OCI-LY7 (cell line): ENCODE measurements at places on chromosomes 3 and 15.

DNA sequence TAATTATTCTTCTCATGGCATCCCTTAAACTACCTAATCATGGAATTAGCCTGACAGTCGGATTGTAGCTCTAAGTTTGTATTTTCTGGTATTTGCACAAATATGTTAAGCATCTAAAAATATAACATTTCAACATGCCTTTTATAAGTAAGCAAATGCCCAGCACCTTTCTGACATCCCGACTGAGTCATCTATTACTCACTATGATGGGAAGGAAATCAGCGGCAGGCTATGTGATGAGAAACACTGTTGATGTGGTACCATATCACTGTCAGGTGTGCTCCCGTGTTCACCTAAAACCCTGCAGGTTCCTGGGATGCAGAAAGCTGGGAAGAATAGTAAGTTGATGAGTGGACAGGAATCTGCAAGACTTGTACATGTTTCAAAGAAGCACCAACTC, 367.8 kb upstream of the IL12A start:
- DNase-seq, result no peak

DNA sequence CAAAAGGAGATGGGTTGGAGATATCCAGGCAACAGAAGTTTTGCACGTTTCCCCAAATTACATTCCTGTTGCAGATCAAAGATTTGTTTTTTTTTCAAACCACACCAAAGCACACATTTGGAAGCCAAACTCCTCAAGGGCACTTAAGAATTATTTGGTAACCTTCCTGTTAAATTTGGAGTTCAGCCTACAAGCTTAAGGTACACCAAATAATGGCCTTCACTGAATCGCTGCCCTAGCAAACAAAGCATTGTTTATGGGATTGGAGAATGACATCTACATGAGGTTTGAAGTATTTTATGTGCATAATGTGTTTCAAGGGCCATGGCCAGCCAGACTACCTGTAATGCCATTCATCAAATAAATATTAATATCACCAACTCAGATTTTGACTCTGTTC, 357.9 kb downstream of the RORA start:
- DNase-seq, result no peak

DNA sequence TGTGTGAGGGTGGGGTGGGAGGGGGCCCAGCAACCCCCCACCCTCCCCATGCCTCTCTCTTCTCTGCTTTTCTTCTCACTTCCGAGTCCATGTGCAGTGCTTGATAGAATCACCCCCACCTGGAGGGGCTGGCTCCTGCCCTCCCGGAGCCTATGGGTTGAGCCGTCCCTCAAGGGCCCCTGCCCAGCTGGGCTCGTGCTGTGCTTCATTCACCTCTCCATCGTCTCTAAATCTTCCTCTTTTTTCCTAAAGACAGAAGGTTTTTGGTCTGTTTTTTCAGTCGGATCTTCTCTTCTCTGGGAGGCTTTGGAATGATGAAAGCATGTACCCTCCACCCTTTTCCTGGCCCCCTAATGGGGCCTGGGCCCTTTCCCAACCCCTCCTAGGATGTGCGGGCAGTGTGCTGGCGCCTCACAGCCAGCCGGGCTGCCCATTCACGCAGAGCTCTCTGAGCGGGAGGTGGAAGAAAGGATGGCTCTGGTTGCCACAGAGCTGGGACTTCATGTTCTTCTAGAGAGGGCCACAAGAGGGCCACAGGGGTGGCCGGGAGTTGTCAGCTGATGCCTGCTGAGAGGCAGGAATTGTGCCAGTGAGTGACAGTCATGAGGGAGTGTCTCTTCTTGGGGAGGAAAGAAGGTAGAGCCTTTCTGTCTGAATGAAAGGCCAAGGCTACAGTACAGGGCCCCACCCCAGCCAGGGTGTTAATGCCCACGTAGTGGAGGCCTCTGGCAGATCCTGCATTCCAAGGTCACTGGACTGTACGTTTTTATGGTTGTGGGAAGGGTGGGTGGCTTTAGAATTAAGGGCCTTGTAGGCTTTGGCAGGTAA, 8.1 kb downstream of the FAM131A start:
- DNase-seq, result peak; percentile 44

GRCh38 chr3:72238801-72239200, 453.9 kb upstream of the PROK2 start:
- DNase-seq, result no peak

DNA sequence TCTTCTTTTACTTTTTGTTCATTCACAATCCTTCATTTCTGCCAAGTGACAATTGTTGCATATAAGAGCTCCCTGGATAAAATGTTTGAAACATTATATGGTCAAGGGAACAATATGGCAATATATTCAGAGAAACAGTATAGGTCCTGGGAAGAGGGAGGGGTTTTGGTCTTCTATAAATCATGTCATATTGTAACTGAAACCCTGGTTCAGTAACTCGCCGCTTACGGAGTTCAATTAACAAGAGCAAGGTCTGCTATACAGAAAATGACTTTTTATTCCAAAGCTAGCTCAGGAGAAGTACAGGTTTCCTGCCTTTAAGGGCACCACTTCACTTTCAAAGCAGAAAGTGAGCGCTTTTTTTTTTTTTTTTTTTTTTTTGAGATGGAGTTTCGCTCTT, 522.1 kb upstream of the TGFBR2 start:
- no peak for DNase-seq

DNA sequence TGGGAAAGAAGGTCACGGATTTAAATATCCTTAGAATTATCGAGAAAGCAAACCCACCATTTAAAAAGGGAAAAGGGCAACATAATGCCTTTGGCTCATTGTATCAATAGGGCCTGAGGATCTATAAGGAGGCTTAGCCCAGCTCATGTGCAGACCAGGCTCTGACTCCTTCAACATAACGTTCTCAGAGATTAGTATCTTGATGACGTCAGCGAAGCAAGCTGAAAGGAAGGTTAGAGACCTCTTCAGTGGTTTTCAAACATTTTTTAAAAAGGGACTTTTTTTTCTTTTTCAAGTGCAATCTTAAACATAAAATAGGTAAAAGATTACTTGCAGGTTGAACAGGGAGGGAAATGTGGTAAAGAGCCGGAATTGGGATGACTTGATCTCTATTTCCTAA, 463.9 kb upstream of the ADAMTS9 start:
- no peak for DNase-seq

DNA sequence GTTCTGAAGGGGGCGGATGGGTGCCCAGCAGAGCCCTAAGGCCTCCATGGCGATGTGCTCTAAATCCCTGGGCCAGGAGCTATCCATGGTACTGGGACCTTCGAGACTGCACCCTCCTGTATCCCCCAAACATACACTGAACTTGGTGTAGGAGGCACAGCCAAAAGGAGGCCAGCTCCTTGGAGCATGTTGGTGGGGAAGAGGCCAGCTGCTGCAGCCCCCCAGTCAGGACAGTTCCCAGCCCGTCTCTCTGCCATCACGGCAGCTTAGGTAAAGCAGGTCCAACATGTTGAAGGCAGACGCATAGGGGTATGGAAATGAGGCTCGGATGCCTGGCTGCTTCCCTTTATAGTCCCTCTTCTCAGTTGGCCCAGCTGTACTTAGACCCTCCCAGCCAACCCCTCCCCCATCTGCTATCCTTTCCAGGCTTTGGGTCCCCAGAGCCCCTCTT, 1.8 kb downstream of the CAMKV start:
- DNase-seq, result peak; percentile 30

GRCh38 chr3:78430741-78431140, 1337.1 kb downstream of the ROBO1 start:
- DNase-seq, result no peak

DNA sequence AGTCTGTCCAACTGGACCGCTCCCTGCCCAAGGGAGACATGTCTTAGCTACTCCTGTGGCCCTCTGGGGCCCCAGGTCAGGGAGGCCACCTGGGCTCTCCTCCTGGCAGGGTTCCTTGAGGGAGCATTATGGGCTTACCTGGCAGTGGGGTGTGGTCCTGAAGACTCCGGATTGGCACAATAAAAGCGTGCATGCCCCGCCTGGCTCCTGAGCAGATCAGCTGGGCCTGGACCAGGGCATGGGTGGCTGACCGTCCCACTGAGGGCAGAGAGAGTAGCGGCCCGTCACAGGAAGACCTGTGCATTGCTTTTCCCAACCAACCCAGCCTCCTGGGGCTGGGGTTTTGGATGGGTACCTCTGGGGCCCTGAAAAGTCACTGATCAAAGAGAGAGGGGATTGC, 5.4 kb downstream of the ACOX2 start:
- DNase-seq, result no peak

- no peak for DNase-seq
These were observed 14.7 kb downstream of the FAM107A start for GRCh38 chr3:58562498-58562897.

GRCh38 chr3:59133311-59133710, 83.5 kb upstream of the CFAP20DC start:
- no peak for DNase-seq

DNA sequence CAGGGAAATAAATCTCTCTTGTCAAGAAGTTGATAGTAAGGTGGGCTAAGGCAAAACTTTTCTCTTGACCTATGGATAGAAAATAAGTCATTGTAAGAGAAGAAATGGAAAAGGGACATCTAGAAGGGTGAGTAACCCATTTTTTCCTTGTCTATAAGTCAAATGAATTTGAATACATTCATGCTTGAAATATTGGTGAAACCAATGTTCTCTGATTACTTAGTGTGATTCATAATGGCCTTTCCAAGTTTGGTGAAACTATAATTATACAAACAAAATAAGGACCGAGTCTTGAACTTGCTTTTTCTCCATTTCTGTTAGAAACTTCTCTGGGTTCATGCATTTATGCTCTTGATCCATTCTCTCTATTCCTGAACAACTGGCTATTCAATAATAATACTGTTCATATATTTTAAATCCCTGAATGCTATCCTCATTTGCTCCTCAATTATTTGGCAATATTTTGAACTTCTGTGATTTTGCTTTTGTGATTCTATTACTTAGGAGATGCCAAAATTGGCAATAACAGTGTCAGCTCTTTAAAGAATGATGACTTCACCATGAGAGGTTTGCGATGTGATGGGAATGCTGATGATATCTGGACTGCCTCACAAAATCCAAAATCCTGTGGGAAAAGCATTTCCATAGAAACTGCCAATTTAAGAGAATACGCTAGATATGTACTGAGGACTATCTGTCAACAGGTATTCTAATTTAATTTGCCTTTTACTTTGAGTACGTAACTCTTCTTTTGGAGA, 12.3 kb downstream of the P2RY12 start:
- DNase-seq, result no peak

DNA sequence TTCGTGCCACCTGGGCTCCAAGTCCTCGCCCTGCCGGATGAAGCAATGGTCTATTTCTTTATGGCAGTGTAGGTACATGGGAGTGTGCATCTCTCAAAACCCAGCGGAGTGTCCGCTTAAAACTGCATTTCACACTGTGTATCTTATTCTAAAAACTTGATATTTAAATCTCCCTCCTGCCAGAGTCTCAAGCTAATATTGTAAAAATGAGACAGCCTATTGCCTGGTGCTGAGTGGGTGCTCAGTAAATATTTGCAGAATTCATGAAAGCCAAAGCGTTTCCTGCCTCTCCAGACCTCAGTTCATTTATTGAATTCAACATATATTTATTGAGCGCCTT, 330 bp upstream of the TBC1D2B start:
- no peak for DNase-seq

DNA sequence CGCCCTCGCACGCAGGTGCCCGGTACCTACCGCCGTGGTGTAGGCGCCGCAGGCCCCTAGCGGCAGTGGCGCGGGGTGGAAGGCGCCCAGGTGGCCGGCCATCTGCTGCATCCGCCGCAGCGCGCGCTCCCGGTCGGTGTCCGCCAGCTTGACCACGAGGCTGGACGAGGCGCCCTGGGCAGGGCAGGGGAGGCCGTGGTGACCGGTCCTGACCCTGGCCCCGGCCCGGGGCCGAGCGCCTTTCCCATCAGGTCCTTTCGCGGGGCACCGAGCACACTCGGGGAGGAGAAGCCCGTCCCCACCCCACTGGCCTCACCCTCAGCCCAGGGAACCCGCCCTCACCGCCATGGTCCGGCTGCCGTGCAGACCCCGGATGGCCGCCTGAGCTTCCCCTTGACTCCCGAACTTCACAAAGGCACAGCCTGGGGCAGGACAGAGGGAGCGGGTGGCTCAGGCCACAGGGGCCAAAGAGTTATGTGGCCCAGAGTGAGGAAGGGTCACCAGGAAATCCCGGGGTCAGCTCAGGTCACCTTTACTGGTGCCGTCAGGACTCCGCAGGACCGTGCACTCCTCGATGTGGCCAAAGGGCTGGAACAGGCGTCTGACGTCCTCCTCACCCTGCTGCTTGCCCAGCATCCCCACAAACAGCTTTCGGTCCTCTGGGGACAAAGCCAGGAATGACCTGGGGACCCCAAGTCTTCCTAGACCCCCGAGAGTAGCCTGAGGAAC, 17.4 kb upstream of the PARP6 start:
- no peak for DNase-seq

GRCh38 chr15:32802286-32802936, 84.6 kb downstream of the GREM1 start:
- DNase-seq, result no peak

DNA sequence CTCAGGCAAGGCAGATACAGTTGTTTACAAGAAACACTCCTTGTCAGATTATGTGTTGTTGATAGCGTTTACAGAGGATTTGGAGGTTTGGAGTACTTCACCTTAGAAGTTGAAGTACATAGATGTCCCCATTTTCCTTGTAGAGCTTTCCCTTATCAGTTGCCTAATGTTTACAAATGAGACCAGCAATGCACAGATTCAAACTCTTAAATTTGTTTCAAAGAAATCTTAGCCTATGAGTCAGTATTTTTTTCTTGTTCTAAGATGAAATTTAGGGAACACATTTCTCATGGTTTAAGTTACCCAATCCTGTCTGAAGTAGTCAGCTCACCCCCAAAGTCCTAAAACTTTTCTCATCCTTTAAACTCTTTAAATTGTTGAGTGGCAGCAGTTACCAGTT, 6.3 kb upstream of the EIF5A2 start:
- no peak for DNase-seq

GRCh38 chr15:27805261-27806220, 293.6 kb downstream of the OCA2 start:
- DNase-seq, result no peak

- no peak for DNase-seq
These were observed 128.5 kb downstream of the LMLN start for GRCh38 chr3:198088421-198088955.

GRCh38 chr3:84194029-84194428, 764.8 kb upstream of the CADM2 start:
- DNase-seq, result no peak
